Activated CD4-positive, alpha-beta T cell treated with anti-CD3 and anti-CD28 coated beads for 36 hours (primary cell): ENCODE measurements at places on chromosomes 7 and 10.
A peak's percentile ranks its signal among the peaks of the same experiment; 100 is the strongest.

GRCh38 chr10:107215681-107216080 lies 51.2 kb upstream of the SORCS1 start:
- DNase-seq: no peak

GRCh38 chr7:74505471-74506324 lies 52.0 kb downstream of the GTF2IRD1 start:
- DNase-seq: no peak

DNA sequence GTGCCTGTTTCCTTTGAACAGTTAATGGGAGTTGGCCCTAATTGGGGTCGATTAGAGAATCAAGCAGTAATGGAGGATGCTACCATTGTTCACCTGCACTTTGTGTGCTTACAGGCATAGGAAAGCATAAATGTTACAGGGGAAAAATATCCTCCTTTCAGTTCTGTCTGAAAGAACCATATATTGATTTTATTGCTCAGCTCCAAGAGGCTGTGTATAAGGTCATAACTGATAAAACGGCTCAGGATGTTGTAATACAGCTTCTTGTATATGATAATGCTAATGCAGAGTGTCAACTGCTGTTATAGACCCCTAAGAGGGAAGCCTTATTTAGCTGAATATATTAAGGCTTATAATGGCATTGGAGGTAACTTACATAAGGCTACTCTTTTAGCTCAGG lies 32.9 kb upstream of the AKR1C2 start:
- no peak for DNase-seq

GRCh38 chr7:28179120-28180030 lies 1.2 kb downstream of the JAZF1 start:
- peak; percentile 76 for DNase-seq

GRCh38 chr10:26172131-26172530 lies 44.4 kb upstream of the GAD2 start:
- DNase-seq: no peak

DNA sequence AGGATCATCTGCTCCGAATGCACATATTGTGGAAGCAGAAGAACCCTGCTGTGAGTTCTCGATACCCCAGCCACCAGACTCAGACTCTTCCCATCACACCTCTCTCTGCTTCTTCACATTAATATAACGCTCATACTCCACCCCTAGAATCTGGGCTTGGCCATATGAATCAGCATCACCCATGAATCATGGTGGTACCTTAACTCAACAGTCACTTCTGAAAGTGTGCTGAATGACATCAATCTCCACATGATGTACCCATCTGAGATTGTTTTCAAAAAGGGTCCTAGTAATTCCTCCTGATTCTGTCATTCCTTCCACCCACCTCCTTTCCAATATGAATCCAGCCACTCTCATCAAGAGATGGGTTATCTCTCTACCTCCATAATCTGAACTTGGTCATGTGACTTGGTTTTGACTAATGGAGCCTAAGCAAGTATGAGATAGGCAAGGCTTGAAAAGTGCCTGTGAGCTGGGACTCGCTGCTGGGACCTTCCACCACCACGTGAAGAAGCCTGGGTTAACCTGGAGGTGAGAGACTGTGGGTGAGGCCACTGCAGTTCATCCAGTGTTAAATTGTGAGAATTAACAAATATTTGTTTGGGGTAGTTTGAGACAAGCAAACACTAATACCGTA lies 15.4 kb downstream of the YWHAG start:
- DNase-seq: peak; percentile 46

GRCh38 chr10:51001587-51001986 lies 72.7 kb upstream of the PRKG1 start:
- no peak for DNase-seq

GRCh38 chr7:5686131-5686530 lies 95.3 kb downstream of the RNF216 start:
- no peak for DNase-seq

GRCh38 chr7:133706016-133706415 lies 421.1 kb upstream of the LRGUK start:
- no peak for DNase-seq

- no peak for DNase-seq
Measured at GRCh38 chr7:37142958-37143357, 305.7 kb downstream of the ELMO1 start.

- DNase-seq: no peak
Measured at GRCh38 chr7:51077987-51078370, 238.6 kb downstream of the COBL start.

- DNase-seq: no peak
Measured at GRCh38 chr7:135317676-135318325, 84.2 kb downstream of the STRA8 start.

- peak; percentile 83 for DNase-seq
Measured at GRCh38 chr7:102415685-102416225, 17.6 kb upstream of the ORAI2 start.

- peak; percentile 51 for DNase-seq
Measured at GRCh38 chr7:522071-522950, 2.7 kb upstream of the PDGFA start.

DNA sequence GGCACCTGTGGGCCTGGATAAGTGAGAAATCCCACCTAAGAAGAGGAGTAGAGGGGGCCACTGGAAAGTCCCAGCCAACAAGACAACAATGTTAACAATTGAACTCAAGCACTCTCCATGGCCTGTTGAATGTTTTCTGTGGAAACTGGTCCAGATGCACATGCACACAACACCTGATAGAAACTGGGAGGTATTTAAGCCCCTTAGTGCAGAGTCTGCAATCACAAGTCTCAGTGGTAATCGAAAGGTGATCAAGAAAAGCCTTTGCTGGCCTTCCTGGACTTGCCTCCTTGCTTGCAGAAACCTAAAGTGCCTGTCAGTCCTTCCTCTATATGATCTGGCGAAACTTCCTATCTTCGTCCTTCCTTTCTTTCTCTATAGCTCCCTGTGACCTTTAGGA lies 30.6 kb upstream of the HNRNPH3 start:
- no peak for DNase-seq

GRCh38 chr7:144517749-144518148 lies 114.3 kb upstream of the NOBOX start:
- DNase-seq: no peak

DNA sequence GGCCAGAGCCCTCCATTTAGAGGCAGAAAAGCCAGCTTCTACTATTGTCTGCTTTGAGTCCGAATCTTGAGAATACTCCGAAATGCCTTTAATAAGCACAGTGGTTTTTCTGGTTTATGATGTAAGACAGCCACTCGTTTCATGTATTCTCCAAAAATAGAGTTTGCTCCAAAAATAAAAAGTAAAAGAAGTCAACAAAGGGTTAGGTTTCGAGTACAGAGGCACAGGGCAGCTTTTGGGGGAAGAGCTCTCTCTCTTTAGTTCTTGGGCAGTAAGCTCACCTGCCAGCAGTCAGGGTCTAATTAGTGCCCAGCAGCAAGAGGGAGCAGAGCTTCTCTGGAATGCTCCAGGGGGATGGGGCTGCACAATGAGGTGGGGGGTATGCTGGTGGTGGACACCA lies 20.2 kb downstream of the CREB3L2 start:
- DNase-seq: no peak

DNA sequence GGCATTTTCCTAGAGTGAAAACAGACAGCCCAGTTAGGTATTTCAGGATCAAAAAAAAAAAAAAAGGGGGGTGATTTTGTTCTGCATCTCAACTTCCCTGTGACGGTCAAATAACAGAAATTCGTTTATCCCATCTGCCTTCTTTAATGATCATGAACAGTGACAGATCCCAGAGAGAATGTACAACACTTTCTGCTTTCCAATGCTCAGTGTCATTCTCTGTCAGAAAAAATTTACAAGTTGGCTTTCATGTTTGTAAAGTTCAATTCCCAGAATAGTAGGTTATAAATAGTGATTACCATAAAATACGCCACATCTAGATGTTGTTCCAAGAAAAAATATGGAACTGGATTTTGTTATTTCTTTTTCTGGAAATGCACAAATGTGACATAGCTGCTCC lies 1013.2 kb upstream of the PHF14 start:
- DNase-seq: no peak

DNA sequence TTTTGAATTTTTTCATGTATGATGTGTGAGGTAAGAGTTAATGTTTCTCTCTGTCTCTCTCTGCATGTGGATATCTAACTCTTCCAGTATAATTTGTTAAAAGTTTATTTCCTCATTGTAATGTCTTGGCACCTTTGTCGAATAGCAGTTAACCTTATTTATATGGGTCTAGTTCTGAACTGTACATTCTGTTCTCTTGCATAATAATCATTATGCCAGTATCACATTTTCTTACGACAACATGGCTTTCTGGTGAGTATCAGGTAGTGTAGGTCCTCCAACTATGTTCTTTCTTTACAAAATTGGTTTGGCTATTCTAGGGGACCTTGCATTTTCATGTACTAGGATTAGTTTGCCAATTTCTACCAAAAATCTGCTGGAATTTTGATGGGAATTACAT lies 337.0 kb upstream of the FZD8 start:
- DNase-seq: no peak
